Stimulated activated CD4-positive, alpha-beta T cell treated with anti-CD3 and anti-CD28 coated beads, TNF-alpha, amount 100 ng/mL, for 48 hours (primary cell): ENCODE measurements at places on chromosomes 1 and 21.

- no peak for DNase-seq
Observed at GRCh38 chr1:31926853-31927660, 11.1 kb downstream of the PTP4A2 start.

GRCh38 chr1:11720525-11720924, 15.4 kb upstream of the AGTRAP start:
- no peak for DNase-seq

GRCh38 chr1:69129538-69129937, 438.2 kb upstream of the LRRC7 start:
- no peak for DNase-seq

- no peak for DNase-seq
Observed at GRCh38 chr1:204426035-204426436, 14.4 kb upstream of the PPP1R15B start.

GRCh38 chr1:196951711-196952394, 8.3 kb downstream of the CFHR2 start:
- DNase-seq: no peak

- DNase-seq: no peak
Observed at GRCh38 chr1:70893381-70893780, 154.2 kb downstream of the PTGER3 start.

GRCh38 chr1:4397196-4397595, 257.2 kb upstream of the AJAP1 start:
- DNase-seq: no peak

- no peak for DNase-seq
Observed at GRCh38 chr1:21335750-21336224, 45.5 kb upstream of the ECE1 start.

DNA sequence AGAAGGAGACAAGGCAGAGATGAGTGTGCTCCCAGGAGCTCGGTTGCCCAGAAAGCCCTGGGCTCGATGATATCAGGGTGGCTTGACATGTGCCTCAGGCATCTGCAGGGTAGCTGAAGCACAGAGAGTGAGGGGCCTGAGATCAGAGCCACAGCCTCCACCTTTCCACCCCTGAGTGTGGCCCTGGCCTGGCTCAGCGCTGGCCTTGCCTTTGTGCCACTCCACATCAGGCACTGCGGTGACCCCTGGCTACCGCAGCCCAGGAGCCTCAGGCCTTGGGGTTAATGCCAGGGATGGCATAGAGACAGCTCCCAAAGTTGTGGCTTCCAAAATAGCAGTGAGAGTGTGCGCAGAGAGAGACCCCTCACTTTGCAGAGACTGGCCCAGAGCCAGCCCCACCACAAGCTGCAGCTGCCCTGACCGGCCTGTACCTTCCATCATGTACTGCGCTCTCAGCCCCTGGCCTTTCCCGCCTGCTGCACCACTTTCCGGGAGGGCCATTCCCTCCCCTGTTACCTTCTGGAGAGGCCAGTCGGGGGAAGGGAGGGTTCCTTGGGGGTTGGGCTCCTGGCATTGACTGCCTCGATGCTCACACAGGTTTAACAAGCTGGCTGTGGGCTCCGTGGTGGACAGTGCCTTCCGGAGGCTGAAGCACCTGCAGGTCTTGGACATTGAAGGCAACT, 19.5 kb downstream of the PODN start:
- no peak for DNase-seq

- DNase-seq: no peak
Observed at GRCh38 chr1:156200044-156200443, 6.1 kb downstream of the SLC25A44 start.

DNA sequence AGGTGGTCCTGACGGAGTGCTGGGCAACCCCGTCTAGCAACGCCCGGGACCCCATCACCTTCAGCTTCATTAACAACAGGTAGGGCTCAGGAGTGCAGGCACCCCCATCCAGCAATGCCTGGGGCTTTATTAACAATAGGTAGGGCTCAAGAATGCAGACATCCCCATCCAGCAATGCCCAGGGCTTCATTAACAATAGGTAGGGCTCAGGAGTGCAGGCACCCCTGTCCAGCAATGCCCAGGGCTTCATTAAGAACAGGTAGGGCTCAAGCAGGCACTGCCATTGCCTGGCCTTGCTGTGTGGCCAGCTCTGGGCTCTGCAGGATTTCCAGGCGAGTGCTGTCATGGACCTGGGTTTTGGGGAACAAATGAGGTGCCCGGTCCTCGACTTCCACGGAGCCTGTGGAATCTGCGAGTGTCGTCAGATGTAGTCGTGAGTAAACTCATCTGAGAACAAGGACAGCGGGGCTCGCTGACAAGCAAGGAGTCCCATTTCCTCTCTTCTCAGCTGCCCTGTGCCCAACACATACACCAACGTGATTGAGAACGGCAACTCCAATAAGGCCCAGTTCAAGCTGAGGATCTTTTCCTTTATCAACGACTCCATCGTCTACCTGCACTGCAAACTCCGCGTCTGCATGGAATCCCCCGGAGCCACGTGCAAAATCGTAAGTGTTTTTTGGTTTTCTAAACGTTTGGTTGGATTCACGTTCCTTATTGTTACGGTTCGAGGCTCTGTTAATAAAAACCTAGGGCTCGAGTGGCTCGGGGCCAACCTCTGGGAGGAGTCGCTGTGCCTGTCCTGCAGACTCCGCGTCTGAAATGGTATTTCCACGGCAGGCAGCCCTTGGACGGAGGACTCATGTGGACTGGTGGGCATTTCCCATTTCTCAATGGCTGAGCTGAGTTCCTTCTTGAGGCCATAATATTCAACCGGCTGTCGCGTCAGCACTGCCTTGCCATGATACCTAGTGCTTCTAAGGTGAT, 56.3 kb downstream of the UMODL1 start:
- DNase-seq: no peak

- DNase-seq: no peak
Observed at GRCh38 chr1:8216005-8216404, 101.9 kb upstream of the SLC45A1 start.

DNA sequence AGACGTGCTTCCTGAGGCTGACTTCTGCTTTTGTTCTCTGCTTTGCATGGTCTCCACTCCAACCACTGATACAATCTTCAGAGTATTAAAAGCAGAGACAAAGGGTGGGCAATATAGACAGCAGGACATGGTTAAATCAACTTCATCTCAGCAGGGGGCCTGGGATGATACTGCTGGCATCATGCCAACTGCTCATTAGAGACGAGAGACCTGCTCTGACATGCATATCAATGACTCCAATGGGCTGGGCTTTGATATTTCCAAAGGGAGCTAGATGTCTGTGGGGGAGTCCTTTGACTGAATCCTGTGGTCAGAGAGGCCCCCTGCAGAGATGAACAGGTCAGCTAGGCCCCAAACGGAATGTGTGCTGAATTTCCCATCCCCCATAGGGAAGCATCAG, 106.6 kb downstream of the ACTL8 start:
- no peak for DNase-seq

DNA sequence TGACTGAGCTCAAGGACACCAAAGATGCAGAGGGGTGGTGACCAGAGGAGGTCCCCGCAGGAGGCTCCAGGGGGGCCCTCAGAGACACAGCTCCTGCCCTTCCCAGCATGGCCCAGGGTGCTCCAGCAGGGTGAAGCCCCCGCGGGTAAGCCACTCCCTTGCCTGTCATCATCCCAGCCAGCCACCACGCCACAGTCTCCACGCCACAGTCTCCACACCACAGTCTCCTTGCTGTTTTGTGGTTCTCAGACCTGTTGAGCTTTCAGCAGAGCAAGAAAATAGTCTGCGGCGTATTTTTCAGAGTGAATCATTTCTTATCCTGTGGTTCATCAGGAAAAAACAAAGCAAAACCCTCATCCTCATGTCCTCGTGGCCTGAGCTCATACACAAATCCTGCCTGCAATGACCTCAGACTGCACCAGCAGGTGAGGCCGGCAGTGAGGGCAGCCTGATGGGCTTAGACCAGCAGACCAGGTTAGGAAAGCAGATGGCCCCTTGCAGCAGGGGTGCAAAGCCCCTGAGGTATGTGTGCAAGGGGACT, 25.7 kb upstream of the ABCG1 start:
- DNase-seq: peak; percentile 41

- no peak for DNase-seq
Observed at GRCh38 chr1:173758980-173759379, 44.2 kb downstream of the KLHL20 start.
